Ascending aorta (tissue), 2 donors: ENCODE measurements at places on chromosomes 7 and 10.

DNA sequence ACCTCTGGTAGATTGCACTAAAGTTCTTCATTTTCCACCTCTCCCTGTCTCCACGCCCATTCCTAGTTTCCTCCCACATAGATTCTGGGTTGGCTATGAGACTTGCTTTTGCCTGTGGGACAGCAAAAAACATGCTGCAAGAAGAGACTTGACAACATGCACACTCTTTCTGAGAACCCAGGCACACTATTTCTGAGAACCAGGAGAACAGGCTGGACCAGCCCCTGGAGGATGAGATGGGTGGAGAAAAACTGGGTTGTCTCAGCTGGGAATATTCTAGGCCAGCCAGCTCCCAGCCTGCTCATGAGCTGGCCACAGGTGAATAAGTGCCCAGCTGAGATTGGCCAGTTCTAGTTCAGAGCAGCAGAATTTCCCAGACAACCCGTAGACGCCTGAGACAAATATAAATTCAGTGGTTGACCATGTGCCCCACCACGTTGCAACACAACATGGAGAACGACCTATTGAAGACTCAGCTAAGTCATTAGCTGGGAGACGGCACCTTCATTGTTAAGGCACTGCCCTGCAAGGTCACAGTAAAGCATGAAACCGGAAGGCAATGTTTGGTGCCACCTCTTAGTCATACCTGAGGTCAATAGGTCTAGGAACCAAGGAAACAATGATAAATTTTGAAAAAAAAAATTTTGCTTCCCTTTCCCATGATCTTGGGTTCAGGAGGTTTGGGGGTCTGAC, 92.7 kb upstream of the AKR1E2 start:
- DNase-seq, result no peak

- no peak for DNase-seq
Measured at GRCh38 chr10:93081318-93081717, 7.6 kb downstream of the CYP26A1 start.

DNA sequence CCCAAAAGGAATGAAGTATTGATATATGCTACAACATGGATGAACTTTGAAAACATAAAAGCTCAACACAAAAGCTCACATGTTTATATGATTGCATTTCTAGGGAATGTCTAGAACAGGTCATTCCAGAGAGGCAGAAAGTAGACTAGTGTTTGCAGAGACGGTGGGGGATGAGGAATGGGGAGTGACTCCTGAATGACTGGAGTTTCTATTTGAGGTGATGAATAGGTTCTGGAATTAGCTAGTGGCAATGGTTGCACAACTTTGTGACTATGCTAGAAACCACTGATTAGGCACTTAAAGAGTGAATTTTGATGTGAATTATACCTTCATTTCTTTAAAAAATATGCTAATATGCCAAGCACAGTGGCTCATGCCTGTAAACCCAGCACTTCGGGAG, 6.9 kb downstream of the KPNA7 start:
- no peak for DNase-seq

- DNase-seq, result no peak
Measured at GRCh38 chr7:45980181-45980905, 59.3 kb upstream of the IGFBP3 start.

DNA sequence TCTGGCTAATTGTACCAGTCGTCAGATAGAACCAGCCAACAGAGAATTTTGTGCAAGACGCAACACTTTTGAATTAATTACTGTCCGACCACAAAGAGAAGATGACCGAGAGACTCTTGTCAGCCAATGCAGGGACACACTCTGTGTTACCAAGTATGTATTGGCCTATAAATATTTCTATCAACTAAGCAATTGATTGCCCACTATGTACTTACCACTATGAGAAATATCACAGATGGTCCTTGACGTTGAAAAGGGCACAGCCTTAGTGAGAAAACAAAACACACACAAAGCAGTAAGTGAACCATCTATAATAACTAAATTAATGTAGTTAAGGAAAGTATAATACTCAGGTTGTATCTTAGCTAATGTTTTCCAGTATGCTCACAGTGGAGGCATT, 60.0 kb downstream of the ANLN start:
- no peak for DNase-seq

- no peak for DNase-seq
Measured at GRCh38 chr7:142355328-142355727, 97.5 kb upstream of the PRSS58 start.

GRCh38 chr10:70588255-70588654, 14.3 kb downstream of the PRF1 start:
- peak; percentile 27 for DNase-seq

DNA sequence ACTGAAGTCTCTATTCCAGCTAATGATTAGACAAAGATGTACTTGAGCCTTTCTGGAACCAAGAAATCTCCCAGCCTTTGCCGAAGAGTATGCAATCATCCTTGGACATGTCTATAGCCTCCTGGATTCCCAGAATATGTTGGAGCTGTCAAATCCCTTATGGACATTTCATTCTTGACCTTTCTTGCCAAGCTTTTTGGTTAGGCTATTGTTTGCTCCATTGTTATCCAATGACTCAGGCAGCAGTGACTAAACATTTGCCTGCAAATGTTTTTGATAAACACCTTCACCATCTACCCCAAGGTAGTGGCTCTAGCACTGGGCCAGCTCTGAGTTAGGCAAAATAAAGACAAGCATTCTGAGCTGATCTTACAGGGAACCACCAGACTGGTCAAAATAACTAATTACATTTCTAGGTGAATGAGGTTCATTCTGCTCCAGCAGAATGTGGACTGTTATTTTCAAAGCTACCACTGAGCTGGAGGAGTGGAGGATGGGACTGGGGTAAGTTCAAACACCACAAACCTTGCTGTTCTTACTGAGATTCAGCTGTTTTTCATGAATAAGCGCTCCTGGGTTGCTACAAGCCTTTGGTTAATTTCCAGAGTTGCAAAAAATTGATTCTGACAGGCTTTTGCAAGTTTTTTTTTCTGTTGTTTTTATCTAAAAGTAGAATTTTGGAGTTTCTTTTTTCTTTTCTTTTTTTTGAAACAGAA, 81.0 kb downstream of the TMEM270 start:
- DNase-seq, result no peak

- DNase-seq, result no peak
Measured at GRCh38 chr7:111708072-111708471, 145.8 kb upstream of the IMMP2L start.

- DNase-seq, result no peak
Measured at GRCh38 chr7:130940907-130941306, 206.9 kb upstream of the KLF14 start.

DNA sequence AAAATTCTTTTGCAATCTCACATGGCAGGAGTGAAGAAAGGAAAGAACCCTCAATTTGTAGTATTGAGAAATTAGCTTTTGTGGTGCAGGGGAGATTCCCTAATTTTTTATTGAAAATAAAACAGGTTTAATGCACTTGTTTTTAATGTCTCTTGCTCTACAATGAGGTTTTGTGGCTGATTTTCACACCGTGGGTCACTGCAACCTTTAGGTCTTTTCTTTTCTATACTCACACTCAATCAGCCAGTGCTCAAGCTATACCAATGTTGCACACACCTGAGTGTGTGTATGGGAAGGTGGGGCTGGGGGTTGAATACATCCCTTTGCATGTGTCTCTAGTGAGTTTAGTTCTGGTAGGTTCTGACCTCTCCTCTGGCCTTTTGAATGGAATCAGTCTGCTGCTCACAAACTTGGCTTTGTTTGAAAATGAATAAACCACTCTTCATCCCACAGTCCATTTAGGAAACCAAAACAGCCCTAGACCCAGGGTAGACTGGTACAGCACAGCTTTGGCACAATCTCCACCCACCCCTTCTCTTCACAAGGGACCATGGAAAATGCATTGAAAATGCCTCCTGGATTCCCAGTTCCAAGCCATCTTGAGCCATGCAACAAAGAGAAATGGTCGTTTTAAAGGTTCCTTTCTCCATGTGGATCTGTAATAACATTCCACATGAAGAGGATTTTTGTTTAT, 411.5 kb downstream of the SFMBT2 start:
- DNase-seq, result no peak
